ENCODE measurements at places on chromosomes 11 and 22. TPM values are rescaled to one million over a fixed set of nuclear protein-coding genes. Genes with fewer than 3 reads are reported as not detected.
A peak's percentile ranks its signal among the peaks of the same experiment; 100 is the strongest.

Gene TANGO2
- total RNA-seq = 50.5 TPM

Gene GP1BB
- not detected for total RNA-seq

Gene ARHGEF12
- total RNA-seq = 27.1 TPM

Gene A4GALT
- 0.33 TPM for total RNA-seq

Gene MYBPC3
- total RNA-seq = not detected

DNA sequence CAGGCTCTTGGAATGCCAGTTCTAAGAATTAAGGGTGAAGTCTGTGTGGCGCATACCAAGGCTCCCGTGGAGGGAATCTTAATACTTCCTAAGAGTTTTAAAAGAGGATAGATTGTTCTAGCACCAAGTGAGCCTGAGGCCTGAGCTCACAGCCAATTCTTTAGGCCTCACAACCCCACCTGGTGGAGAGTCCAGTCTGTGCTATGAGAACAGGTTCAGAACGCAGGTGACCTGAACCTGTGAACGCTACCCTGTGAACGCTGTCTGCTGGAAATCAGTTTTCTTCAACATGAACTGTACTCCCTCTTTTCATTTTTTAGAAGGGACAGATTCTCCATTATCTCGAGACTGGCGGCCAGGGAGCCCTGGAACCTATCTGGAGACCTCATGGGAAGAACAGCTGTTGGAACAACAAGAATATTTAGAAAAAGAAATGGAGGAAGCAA lies 43.2 kb upstream of the DLAT start:
- no peak overlapping the region for H3K27ac ChIP-seq
- H3K36me3 ChIP-seq = no peaks in the 10 kb centered on the region
- no peak overlapping the region for H3K4me3 ChIP-seq
- peaks cover 15% of the 10 kb centered on the region for H3K27me3 ChIP-seq
- H3K4me1 ChIP-seq = no peaks in the 10 kb centered on the region
- DNase-seq = no peak

DNA sequence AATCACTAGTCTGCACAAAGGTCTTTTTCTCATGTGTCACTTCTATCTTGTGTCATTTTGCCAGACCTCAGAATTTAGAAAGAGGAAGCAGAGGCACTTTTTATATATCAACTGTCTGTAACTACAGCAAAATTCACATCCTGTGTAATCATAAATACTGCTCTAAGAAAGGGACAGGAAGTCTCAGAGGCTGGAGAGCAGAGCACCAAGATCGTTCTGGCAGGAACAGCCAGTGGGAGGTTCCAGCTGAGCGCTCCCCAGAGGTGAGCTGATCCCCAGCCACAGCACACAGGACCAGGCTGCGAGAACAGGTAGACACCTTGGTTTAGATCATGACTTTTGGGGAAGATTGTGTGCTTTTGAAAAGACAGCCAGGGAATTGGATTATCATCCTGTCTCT lies at the start of gene MS4A7:
TSS of gene MS4A7 (plus strand) at position 179 of the 400 bp plus-strand sequence. CDS start 4,610 bp downstream, outside the sequence.
- no peak for DNase-seq
- H3K4me1 ChIP-seq = peaks cover 18% of the 10 kb centered on the region
- H3K27ac ChIP-seq = peak within 1 kb of the TSS; percentile 63
- peak within 1 kb of the TSS; percentile 37 for H3K4me3 ChIP-seq

- H3K36me3 ChIP-seq = no peaks in the 10 kb centered on the region
- H3K27me3 ChIP-seq = peaks cover 2% of the 10 kb centered on the region
- no peaks in the 10 kb centered on the region for H3K4me1 ChIP-seq
- no peak overlapping the region for H3K27ac ChIP-seq
These were observed 198.2 kb downstream of the IGLL1 start for GRCh38 chr22:23381661-23382427.

- H3K4me3 ChIP-seq = no peak overlapping the region
- H3K27me3 ChIP-seq = peaks cover 36% of the 10 kb centered on the region
- H3K27ac ChIP-seq = no peak overlapping the region
- H3K4me1 ChIP-seq = peaks cover 12% of the 10 kb centered on the region
- H3K36me3 ChIP-seq = peaks cover 9% of the 10 kb centered on the region
- DNase-seq = no peak
These were observed 4.1 kb upstream of the TBX1 start for GRCh38 chr22:19756288-19757128.

- H3K27ac ChIP-seq = no peak overlapping the region
- peaks cover 35% of the 10 kb centered on the region for H3K27me3 ChIP-seq
- H3K36me3 ChIP-seq = no peaks in the 10 kb centered on the region
- no peak for DNase-seq
- H3K4me3 ChIP-seq = no peak overlapping the region
These were observed 16.8 kb upstream of the CUL5 start for GRCh38 chr11:107991868-107992414.

DNA sequence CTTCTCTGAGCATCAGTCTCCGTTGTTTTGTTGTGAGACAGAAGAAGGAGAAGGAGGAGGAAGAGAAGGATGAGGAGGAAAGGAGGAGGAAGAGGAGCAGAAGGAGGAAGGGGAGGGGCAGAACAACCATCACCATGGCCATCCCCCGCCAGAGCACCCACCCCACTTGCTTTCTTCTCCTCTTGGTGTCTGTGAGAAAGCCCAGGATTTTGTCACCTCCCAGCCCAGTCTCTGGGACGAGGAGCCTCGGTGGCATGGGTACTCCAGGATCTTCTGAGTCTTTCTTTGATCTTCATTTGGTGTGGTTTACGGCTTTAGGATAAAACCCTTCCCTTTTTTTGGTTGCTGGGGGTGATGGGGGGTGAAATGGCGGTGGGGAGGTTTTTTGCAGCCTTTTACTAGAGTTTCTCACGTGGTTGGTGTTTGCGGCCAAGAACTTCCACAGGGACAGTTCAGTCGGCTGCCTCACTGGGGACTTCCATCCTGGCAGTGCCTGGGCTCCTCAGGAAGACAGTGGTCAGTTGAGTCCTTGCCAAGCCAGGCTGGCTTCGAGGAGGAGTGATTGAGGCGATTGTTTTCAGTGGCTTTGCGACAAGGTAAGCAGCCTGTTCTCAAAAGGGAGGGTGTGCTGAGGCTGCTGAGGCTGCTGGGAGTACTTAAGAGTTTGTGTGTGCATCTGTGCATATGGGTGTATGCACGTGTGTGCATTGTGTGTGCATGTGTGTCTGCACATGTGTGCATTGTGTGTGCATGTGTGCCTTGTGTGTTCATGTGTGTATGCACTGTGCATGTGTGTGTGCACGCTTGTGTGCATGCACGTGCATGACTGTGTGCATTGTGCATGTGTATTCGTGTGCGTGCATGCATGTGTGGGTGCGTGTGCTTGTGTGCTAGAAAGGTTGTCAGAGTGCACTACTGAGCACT lies 567.5 kb downstream of the TBC1D22A start:
- H3K4me3 ChIP-seq = no peak overlapping the region
- H3K36me3 ChIP-seq = no peaks in the 10 kb centered on the region
- H3K27ac ChIP-seq = no peak overlapping the region
- H3K27me3 ChIP-seq = peaks cover 20% of the 10 kb centered on the region

- no peaks in the 10 kb centered on the region for H3K36me3 ChIP-seq
- H3K4me1 ChIP-seq = peaks cover 13% of the 10 kb centered on the region
- DNase-seq = no peak
- H3K27me3 ChIP-seq = peaks cover 7% of the 10 kb centered on the region
- H3K27ac ChIP-seq = no peak overlapping the region
These were observed 93.0 kb downstream of the SCN3B start for GRCh38 chr11:123561431-123561800.

DNA sequence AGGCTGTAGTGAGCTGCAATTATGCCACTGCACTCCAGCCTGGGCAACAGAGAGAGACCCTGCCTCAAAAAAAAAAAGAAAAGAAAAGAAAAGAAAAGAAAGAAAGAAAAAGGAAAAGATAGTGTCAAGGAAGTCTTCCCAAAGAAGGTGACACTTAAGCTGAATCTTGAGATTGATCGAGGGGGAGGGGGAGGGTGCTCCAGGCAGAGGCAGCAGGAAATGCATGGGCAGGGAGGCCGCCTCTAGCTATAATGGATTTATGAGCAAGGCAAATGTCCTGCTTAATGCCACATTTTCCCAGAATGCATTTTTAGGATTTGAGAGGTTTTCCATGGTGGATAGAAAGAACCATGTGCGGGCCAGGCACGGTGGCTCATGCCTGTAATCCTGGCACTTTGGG lies 13.8 kb upstream of the DDB2 start:
- no peaks in the 10 kb centered on the region for H3K4me1 ChIP-seq
- no peaks in the 10 kb centered on the region for H3K36me3 ChIP-seq
- no peak overlapping the region for H3K4me3 ChIP-seq
- peaks cover 5% of the 10 kb centered on the region for H3K27me3 ChIP-seq
- DNase-seq = no peak
- H3K27ac ChIP-seq = peak overlapping the region; percentile 60

DNA sequence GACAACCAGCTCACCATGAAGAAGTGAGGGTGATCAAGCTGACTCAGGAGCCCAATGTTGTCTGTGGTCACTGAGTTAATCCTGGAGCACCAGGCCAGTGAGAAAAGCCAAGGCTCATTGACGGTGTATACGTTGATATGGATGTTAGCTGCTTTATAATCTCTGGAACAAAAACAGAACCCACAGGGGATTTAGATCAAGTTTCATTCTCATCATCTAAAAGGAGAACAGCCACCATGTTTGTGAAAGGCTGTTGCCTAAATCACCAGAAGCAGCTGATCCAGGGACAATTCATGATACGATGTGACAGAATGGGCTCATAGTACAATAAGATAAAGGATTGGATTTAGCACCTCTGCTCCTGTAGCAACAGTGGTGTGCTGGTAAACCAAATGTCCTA lies 68.5 kb downstream of the GDPD4 start:
- peaks cover 20% of the 10 kb centered on the region for H3K27me3 ChIP-seq
- H3K27ac ChIP-seq = no peak overlapping the region
- H3K36me3 ChIP-seq = no peaks in the 10 kb centered on the region
- DNase-seq = no peak
- H3K4me1 ChIP-seq = no peaks in the 10 kb centered on the region
- no peak overlapping the region for H3K4me3 ChIP-seq

DNA sequence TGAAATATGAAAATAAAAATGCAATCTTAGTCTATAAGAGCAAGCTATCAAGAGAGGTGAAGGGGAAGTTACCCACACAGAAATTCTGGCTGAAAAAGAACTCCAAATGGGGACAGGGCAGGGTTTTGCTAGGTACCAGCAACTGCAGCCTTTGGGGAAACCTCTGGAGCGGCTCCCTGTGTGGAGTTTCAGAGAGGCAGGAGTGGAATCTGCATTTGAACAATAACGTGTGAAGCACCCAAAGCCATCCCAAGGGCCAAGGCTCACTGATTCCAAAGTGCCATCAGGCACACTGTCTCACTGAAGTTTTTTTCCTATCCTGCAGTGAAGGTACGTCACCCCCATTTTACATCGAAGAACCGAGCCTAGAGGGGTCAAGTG lies 87.8 kb downstream of the KCNC1 start:
- peaks cover 2% of the 10 kb centered on the region for H3K4me1 ChIP-seq
- no peak for DNase-seq
- no peak overlapping the region for H3K27ac ChIP-seq
- no peak overlapping the region for H3K4me3 ChIP-seq

DNA sequence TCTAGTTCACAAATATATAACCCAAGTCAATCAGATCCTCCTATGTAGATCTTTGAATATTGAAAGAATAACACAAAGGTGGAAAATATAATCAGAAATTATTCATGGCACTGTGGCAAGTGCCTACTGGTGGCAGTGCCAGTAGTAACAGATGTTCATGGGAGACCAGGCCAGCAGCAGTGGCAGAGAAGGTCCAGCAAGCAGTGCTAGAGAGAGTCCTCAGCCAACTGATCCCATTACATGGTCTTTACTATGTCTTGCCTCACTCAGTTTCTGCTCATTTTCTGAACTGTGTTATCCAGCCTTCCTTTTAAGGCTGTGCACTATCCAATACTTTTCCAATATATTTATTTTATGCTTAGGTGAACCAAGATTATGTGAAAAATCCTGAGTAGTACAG lies 124.9 kb downstream of the MRTFA start:
- no peak for DNase-seq

GRCh38 chr11:69674267-69674885 lies 777 bp downstream of the LTO1 start:
- no peaks in the 10 kb centered on the region for H3K27me3 ChIP-seq
- H3K4me3 ChIP-seq = peak overlapping the region; percentile 96
- H3K4me1 ChIP-seq = peaks cover 21% of the 10 kb centered on the region
- peaks cover 9% of the 10 kb centered on the region for H3K36me3 ChIP-seq

GRCh38 chr11:95849087-95849825 lies 59.0 kb downstream of the CEP57 start:
- peaks cover 6% of the 10 kb centered on the region for H3K36me3 ChIP-seq
- H3K27ac ChIP-seq = no peak overlapping the region
- no peaks in the 10 kb centered on the region for H3K4me1 ChIP-seq
- DNase-seq = no peak
- no peak overlapping the region for H3K4me3 ChIP-seq

GRCh38 chr11:57638005-57638781 lies 11.5 kb downstream of the YPEL4 start:
- H3K27me3 ChIP-seq = peaks cover 17% of the 10 kb centered on the region
- DNase-seq = no peak
- peaks cover 15% of the 10 kb centered on the region for H3K4me1 ChIP-seq
- H3K4me3 ChIP-seq = peak overlapping the region; percentile 85
- no peaks in the 10 kb centered on the region for H3K36me3 ChIP-seq
- H3K27ac ChIP-seq = no peak overlapping the region

DNA sequence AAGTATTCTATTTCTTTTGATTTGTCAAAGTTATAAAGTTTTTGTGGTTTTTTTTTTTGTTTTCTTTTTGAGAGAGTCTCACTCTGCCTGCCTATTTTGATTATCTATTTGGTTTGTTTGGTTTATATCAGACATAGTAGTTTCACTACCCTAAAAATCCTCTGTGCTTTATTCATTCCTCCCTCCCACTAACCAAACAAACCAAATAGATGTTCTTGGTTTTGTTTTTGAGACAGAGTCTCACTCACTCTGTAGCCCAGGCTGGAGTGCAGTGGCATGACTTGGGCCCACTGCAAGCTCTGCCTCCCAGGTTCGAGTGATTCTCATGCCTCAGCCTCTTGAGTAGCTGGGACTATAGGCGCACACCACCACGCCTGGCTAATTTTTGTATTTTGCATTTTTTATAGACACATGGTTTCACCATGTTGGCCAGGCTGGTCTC lies 67.9 kb downstream of the ENTHD1 start:
- no peak overlapping the region for H3K27ac ChIP-seq
- peaks cover 12% of the 10 kb centered on the region for H3K4me1 ChIP-seq
- H3K36me3 ChIP-seq = no peaks in the 10 kb centered on the region
- peaks cover 8% of the 10 kb centered on the region for H3K27me3 ChIP-seq
- DNase-seq = no peak

GRCh38 chr22:19419464-19420178 lies 11.9 kb downstream of the HIRA start:
- peak overlapping the region; percentile 94 for H3K27ac ChIP-seq
- no peaks in the 10 kb centered on the region for H3K27me3 ChIP-seq
- peak; percentile 73 for DNase-seq
- peak overlapping the region; percentile 81 for H3K4me3 ChIP-seq
- H3K4me1 ChIP-seq = peaks cover 75% of the 10 kb centered on the region

- peaks cover 14% of the 10 kb centered on the region for H3K4me1 ChIP-seq
- peak overlapping the region; percentile 7 for H3K27ac ChIP-seq
- H3K27me3 ChIP-seq = no peaks in the 10 kb centered on the region
- no peak for DNase-seq
- peaks cover 8% of the 10 kb centered on the region for H3K36me3 ChIP-seq
These were observed 24.3 kb upstream of the ADSL start for GRCh38 chr22:40322021-40322420.
